ENCODE measurements at places on chromosomes 3 and 15. TPM values are rescaled to one million over a fixed set of nuclear protein-coding genes. Genes with fewer than 3 reads are reported as not detected.

DNA sequence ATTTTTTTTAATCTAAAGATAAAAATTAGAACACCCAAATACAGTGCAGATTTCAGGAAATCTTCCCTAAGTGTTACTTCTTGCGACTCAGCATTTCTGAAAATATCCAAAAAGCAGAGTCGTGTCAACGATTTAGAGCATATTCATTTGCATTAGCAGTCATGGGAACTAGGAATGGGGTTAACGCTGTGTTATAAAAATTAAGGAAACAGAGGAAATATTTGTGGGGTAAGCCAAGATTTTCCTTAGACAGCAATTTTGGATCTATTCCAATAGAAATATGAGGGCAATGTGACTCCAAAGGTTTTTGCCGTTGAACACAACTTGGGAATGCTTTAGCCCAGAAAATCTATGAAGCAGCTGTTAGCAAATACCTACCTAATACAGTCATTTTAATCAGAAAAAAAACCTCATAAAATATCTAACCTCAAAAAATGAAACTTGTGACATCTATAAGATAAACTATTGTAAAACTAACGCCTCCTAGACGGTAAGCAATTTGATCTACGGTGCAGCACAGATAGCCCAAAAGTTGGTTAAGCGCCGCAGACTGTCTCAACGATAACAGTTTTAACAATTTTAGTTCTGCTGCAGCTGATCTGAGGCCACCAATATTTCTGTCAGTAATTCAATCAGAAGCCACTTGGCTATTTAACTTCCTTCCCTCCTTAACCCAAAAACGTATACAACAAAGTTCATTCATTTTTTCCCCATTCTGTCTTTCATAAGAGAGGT lies 5.8 kb upstream of the ATP11B start:
- no peak overlapping the region for H3K4me3 ChIP-seq
- H3K4me1 ChIP-seq: peaks cover 11% of the 10 kb centered on the region
- no peaks in the 10 kb centered on the region for H3K36me3 ChIP-seq
- no peak overlapping the region for H3K27ac ChIP-seq

- no peak overlapping the region for H3K4me3 ChIP-seq
- no peak for DNase-seq
- peaks cover 5% of the 10 kb centered on the region for H3K27me3 ChIP-seq
- no peaks in the 10 kb centered on the region for H3K4me1 ChIP-seq
Observed at GRCh38 chr3:185733980-185734724, 90.7 kb downstream of the IGF2BP2 start.

DNA sequence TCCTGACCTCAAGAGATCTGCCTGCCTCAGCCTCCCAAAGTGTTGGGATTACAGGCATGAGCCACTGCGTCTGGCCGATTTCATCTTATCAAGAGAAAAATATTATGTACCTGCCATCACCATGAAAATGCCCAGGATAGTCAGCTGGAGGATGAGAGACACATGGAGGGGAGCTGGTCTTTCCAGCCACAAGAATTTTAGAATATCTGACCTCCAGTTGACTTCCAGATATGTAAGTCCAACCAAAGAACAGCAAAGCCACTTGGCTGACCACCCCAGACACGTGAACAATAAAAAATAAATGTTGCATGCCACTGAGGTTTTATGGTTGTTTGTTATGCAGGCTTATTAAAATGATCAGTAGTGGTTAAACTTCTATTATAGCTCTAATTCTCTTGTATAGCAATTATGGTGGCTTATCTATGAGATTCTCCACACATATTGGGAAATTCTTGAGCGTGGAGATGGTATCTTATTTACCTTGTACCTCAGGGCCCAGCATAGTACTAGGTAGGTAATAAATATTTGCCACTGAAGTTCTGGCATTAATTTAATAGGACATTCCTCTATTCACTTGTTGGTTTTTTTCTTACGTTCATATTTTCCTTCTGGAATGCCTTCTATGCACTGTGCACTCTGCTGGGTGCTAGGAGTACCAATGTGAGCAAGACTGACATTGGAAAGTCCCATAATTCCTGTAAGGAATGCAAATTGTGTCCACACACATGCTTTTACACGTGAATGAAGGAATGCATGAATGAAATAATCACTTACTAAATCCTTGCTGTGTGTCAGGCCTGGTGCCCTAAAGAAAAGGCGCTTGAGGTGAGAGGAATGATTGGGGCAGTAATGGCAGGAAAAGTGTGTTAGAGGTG lies 77.6 kb downstream of the EDEM1 start:
- H3K27ac ChIP-seq: no peak overlapping the region
- no peak overlapping the region for H3K4me3 ChIP-seq
- H3K27me3 ChIP-seq: no peaks in the 10 kb centered on the region
- H3K36me3 ChIP-seq: no peaks in the 10 kb centered on the region

- no peak overlapping the region for H3K4me3 ChIP-seq
- peaks cover 9% of the 10 kb centered on the region for H3K36me3 ChIP-seq
- H3K27ac ChIP-seq: no peak overlapping the region
- DNase-seq: no peak
Observed at GRCh38 chr3:9947025-9947995, 4.9 kb downstream of the PRRT3 start.

The CCR8 gene
- 8.9 TPM for total RNA-seq

The STAC gene
- not detected for total RNA-seq

GRCh38 chr3:74491874-74492273 lies 122.6 kb downstream of the CNTN3 start:
- no peaks in the 10 kb centered on the region for H3K27me3 ChIP-seq
- H3K27ac ChIP-seq: no peak overlapping the region
- H3K36me3 ChIP-seq: no peaks in the 10 kb centered on the region
- H3K4me1 ChIP-seq: no peaks in the 10 kb centered on the region
- no peak overlapping the region for H3K4me3 ChIP-seq

The TRIM59 gene
- total RNA-seq: 33.2 TPM

DNA sequence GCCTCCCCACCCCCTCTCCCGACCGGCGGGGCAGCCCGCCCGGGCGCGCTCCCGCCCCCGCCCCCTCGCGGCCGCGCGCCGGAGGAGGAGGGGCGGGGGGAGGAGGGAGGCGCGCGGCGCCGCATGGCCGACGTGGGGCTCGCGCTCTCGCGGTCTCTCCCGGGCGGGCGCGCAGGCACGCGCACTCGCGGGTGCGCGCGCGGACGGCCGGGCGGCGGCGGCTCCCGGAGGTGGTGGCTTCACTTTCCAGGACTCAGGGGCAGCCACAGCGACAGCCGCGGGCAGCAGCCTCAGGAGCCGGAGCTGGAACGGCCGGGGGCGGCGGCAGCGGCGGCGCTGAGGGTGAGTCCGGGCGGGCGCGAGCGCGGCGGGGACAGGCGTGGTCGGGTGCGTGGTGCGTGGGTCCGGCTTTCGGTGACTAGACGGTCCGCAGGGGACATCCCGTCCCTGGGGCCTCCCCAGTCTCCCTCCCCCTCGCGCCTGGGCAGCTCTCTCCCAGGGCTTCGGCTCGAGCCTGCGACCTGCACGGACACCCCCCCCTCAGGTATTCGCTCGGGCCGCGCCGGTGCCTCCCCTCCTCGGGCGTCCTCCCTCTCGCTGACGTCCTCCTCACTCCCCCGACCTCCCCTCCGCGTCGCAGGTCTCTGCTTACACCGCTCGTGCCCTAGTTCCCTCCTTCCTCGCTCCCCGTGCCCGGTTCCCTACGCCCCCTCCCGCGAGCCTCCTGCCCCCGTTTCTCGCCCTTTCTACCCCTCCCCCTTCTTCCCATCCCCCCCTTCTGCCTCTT lies at the start of gene UBE2E2:
TSS of gene UBE2E2 (plus strand) at position 407 of the 787 bp plus-strand sequence.
- peaks cover 33% of the 10 kb centered on the region for H3K4me1 ChIP-seq
- peak within 1 kb of the TSS; percentile 78 for H3K27ac ChIP-seq
- DNase-seq: peak; percentile 47
- H3K4me3 ChIP-seq: peak within 1 kb of the TSS; percentile 91
- H3K36me3 ChIP-seq: no peaks in the 10 kb centered on the region
- peaks cover 40% of the 10 kb centered on the region for H3K27me3 ChIP-seq

DNA sequence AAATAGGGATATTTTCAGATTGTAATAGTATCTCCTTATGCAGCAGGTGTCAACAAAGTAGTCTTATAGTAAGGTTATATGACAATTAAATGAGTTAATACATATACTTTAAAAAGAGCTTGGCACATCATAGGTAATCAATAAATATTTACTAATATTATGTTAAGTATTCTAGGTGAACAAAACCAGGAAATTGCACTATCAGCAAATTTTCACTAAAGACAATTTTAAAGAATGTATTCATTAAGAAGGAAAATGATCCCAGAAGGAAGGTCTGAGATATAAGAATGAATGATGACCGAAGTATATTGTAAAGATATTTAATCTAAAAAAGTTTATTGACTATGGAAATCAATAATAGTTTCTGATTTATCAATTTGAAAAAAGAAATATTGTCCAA lies 281.9 kb downstream of the ADAMTSL3 start:
- H3K4me3 ChIP-seq: no peak overlapping the region
- H3K27ac ChIP-seq: no peak overlapping the region
- H3K36me3 ChIP-seq: peaks cover 2% of the 10 kb centered on the region
- DNase-seq: no peak
- no peaks in the 10 kb centered on the region for H3K4me1 ChIP-seq

DNA sequence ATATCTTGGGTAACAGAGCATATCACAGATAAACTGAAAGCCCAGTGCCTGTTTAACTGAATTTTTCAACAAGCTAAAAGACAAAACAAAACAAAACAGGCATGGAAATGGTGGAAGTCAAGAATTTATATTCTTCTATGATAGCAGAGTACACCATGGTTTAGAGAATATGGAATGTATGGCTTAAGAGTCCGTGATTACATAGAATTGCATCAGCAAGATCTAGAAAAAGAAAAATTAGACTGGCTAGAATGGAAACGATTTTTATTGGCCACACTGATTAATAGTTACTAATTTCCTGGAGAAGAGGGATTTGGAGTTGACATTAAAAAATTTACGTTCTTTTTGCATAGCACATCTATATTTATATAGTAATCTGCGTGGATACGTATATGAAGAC lies 435.2 kb upstream of the DPPA4 start:
- no peaks in the 10 kb centered on the region for H3K27me3 ChIP-seq
- H3K36me3 ChIP-seq: no peaks in the 10 kb centered on the region
- no peak overlapping the region for H3K4me3 ChIP-seq
- DNase-seq: no peak

The EIF4E3 gene
- total RNA-seq: 21.8 TPM

- no peaks in the 10 kb centered on the region for H3K4me1 ChIP-seq
- no peak for DNase-seq
- H3K4me3 ChIP-seq: no peak overlapping the region
- peaks cover 2% of the 10 kb centered on the region for H3K27me3 ChIP-seq
Observed at GRCh38 chr3:188084752-188085583, 69.0 kb upstream of the LPP start.

DNA sequence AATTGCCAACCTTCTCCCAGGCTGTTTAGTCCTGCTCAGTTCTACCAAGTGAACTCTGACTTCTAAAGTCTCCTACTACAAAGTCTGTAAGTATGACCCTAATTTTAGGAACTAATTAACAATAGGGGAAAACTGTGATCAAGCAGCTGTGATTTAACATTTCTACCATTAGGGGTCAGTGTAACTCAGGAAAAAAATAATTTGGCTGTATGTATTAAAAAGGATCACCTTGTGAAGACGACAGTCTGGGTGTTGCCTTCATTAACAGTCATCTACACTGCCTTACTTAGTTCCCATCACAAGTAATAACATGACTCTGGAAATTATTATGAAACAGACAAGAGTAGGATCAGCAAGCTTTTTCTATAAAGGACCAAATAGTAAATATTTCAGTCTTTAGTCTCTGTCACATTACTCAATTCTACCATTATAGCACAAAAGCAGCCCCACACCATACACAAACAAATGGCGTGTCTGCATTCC lies 4.2 kb upstream of the NPHP3 start:
- peaks cover 29% of the 10 kb centered on the region for H3K27me3 ChIP-seq
- H3K27ac ChIP-seq: no peak overlapping the region
- peaks cover 14% of the 10 kb centered on the region for H3K4me1 ChIP-seq
- DNase-seq: no peak
- peaks cover 1% of the 10 kb centered on the region for H3K36me3 ChIP-seq

DNA sequence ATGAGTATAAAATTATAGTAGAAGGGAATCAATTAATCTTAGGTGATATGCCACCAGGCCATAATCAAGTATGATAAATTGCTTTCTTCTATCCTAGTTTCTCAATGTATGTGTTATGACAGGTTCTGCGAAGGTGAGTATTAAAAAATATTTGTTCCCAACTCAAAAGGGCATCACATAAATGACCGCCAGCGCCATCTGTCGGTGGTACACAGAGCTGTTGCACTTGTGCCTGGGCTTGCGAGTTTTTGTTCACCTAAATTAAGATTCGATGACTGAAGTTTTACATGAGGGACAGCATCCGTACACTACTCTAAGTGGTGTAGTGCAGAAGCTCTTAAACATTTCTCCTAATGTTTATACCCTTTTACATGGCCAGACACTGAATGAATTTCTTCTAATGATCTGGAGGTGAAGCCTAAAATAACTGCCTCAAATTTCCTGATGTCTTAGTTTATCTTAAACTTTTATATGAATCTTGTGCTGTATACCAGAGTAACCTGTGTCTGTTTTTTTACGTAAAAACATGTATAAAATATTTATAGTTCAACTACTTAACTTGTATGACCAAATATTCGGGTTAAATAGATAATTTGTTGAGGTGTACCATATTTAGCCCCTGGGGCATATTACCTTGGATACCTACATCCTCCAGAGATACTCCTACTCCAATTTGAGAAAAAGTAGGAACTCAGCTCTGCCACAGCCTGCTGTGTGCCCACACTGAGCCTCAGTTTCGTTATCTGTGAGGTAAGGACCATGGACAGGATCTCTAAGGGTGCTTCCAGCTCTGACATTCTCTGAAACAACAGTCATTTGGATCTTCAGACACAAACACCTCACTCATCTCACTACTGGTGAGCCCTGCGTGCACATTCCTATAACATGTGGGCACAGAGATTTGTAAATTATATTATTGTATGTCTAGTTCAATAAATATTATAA lies 365.6 kb downstream of the MAGI1 start:
- DNase-seq: no peak
- no peak overlapping the region for H3K4me3 ChIP-seq
- H3K36me3 ChIP-seq: no peaks in the 10 kb centered on the region
- no peak overlapping the region for H3K27ac ChIP-seq

The LRTM1 gene
- total RNA-seq: not detected

GRCh38 chr3:140223631-140224030 lies 288.6 kb downstream of the CLSTN2 start:
- peaks cover 2% of the 10 kb centered on the region for H3K27me3 ChIP-seq
- H3K4me1 ChIP-seq: no peaks in the 10 kb centered on the region
- no peak for DNase-seq
- no peak overlapping the region for H3K27ac ChIP-seq
- no peaks in the 10 kb centered on the region for H3K36me3 ChIP-seq
- H3K4me3 ChIP-seq: no peak overlapping the region

Measured in activated T-helper 1 cell treated with anti-CD3 and anti-CD28 coated beads, Interleukin-12 subunit alpha, Interleukin-12 subunit beta, Interleukin-2, Interleukin-4 antibody, amounts not matched to agents 30 ng/mL and 10 ng/mL and 1 ng/mL, durations not matched to agents 14 hours and 24 hours and 36 hours (primary cell).